Cerebellum (tissue), 4 donors: ENCODE measurements at places on chromosomes 3 and 15. TPM values are rescaled to one million over a fixed set of nuclear protein-coding genes. Genes with fewer than 3 reads are reported as not detected.

- DNase-seq, result no peak
Measured at GRCh38 chr15:82680200-82681102, 29.2 kb downstream of the AP3B2 start.

DNA sequence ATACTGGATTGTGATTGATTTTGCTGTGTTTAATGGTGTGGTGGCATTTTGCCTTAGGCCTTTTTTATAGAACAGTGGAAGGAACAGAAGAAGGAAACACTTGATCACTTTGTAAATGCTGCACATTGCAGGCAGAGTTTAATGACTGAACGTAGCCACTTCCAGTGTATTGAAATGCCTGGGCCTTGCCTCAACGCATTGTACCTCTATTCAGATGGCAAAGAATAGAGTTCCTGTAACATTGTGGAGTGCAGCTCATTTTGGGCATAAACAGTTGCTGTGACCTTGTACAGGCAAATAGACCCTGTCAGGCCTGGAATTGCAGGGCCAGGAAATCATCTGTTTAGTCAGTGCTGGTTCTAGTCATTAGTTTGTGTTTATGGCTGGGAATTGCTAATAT lies 225.0 kb downstream of the EPHA3 start:
- no peak for DNase-seq

DNA sequence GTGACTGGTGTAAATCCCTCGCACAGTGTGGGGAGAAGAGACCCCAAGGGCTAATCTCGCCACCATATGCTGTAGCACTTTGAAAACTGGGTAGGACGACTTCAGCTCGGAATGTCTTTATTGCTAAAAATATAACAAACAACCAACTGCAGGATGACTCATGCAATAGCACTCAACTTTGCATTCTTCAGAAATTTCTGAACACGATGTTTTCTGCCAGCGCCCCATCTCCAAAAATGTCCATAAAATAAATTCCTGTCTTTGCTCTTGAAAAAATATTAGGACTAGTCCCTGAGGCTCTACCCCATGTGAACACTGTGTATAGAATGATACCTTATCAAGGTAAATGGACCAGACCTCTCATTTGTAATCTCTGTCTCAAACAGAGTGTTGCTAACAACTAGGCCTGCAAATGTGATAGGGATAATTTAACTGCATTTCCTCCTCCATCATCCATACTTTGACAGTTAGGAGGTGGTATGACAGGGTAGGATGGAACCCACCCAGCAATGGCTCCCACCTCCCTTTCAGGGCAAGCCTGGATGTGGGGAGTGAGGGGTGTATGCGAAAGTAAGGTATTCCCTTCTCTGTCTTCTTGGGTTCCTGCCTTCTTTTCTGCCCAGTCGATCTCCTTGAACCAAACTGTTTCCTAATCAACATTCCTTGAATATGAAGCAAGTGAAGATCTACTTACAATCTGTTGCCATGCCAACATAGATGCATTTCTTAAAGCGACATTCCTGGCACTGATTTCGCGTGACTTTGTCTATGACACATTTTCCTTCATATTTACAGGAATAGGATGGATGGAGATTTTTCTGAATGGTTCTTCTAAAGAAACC lies 201.1 kb downstream of the NR1D2 start:
- no peak for DNase-seq

GRCh38 chr3:126373682-126374601 lies 16.7 kb upstream of the KLF15 start:
- no peak for DNase-seq

DNA sequence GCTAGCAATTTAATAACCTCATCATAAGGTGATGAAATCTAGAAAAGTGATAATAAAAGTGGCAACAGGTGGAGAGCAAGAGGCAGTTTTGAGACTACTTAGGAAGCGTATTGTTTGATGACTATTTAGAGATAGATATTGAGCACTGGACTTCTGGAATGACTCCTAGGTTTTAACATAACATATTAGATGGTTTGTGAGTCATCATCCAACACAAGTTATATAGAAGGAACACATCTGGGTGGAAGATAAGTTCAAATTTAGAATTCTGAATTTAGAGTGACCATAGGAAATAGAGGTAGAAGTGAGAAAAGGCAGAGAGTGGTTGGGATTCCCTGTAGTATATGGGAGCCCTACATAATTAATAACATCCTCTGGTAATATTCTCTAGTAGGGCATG lies 282.8 kb upstream of the ALCAM start:
- no peak for DNase-seq

- no peak for DNase-seq
Measured at GRCh38 chr3:4047366-4047765, 248.1 kb downstream of the LRRN1 start.

MYZAP gene
- total RNA-seq, result 0.64 TPM

CCR5 gene
- total RNA-seq, result not detected

NAALADL2 gene
- 17.5 TPM for total RNA-seq
